ENCODE measurements at places on chromosomes 3 and 15.

GRCh38 chr3:43766672-43767465, 76.1 kb downstream of the ABHD5 start:
- DNase-seq, result no peak

- DNase-seq, result no peak
These were observed 170.5 kb downstream of the PYDC2 start for GRCh38 chr3:191631496-191631895.

DNA sequence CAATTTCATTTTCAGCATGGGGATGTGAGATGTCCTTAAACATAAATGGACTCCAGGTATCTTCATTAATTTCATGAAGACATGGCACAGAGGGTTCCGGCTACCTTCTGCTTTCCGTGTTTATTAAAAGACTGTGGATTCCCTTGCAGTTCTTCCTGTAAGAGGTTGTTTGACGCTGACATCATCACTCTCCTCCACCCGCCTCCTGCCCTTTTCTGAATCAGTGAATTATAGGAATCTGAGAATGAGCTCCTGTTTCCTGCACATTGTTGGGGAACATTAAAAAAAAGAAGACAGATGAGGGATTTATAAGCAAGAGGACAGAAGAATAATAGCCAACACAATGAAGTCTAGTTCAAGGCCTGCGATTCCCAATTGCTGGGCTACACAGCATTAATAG, 191.3 kb downstream of the LPP start:
- no peak for DNase-seq

DNA sequence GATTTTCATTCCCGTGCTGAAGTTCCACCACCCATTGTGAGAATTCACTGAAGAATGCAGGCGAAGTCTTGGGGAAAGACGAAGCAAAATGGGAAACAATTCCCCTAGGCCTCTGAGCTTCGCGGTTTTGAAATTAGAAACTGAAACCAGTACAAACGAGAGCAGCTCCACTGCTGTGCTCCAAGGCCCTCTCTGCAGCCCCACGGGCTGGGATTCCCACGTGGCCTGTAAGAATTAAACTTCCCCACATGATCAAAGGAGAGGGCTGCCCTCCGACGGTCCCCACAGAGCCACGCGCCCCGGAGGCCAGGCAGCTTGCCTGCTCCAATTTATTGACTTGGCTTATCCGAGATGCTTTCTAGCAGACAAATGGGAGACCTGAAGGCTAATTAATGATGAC, 144.0 kb downstream of the GREM1 start:
- DNase-seq, result no peak

DNA sequence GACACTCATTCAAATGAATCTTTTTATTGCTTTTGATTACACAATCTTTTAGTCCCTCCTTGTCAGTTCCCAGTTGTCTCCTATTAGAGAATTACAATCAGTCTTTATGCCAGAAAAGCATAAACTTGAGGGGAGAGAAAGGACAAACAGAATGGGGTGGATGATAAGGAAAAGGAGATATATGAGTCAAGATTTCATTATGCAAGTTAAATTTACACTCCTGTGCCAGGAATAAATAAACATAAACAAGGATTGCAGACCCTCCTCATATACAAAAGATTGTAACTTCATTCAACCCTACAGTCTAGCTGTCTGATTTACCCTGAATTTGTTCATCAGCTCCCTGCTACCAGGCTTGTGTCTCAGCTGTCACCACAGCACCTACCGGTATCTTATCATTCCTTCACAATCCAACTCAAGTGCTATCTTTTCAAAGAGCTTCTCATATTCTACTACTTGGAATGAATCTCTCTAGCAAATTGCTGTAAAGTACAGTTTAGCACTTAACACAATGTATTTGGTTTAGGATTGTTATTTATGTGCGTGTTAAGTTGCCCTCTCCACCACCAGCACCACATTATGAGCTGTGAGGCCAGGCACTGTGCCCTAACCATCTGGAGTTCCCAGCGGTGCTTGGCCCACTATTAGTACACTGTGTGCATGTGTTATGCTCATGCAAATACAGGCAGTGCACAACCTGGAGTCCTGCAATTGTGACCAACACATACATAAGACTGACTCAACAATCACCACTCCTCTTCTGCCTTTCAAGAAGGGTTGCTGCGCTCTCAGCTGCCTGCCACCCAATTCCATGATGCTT, 504.1 kb downstream of the TBL1XR1 start:
- DNase-seq, result no peak

DNA sequence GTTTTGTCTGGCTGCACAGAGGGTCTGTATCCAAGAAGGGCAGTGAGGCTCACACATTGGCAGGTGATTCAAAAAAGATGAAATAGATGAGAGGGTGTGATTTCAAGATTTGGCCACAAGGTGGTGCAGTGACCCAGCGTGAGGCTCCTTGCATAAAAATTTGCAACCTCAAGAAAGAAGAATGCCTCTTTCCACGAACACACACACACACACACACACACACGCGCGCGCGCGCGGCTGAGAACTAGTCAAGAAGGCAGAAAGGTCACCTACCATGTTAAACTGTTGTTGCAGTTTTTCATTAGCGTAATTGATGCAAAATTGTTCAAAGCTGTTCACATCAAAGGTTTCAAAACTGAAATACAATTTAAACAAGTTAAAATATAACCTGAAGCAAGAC, 39.2 kb downstream of the MYO5C start:
- no peak for DNase-seq

DNA sequence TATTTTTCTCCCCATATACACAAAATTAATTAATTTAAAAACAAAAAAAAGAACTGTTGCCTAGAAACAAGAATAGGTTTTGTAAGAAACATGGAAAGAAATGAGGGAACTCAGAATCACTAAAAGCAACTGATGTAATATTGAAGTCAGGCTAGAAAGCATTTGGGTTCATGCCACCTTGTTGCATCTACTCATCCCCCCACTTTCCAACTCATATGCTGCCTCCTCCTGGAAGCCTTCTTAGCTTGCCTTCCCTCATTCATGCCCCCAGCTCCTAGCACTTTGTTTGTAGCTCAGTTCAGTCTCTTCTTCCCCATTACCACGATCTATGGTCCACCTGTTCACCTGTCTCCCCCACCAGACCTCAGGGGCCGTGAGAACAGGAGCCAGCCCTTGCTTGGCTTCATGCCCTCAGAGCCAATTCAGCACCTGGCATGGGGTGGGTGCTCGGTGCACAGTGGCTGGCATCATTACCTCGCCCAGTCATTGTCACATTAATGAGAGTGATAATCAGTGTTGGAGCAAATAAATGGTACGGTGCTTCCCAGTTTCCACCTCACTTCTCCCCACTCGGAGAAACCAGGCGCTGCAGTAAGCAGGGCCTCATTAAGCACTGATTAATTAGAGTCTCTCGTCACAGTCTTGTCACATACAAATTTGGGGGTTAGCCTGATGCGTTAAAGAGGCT, 62.4 kb upstream of the SLC6A1 start:
- DNase-seq, result no peak

- no peak for DNase-seq
These were observed at the start of the genes CHDH and IL17RB for GRCh38 chr3:53846134-53846850. Gene CHDH, minus strand, starts transcription at chr3:53846419. Its CDS starts 22,411 bp downstream, at chr3:53824008. Gene IL17RB, plus strand, starts transcription at chr3:53846568. Its CDS starts 21 bp downstream, at chr3:53846589.

DNA sequence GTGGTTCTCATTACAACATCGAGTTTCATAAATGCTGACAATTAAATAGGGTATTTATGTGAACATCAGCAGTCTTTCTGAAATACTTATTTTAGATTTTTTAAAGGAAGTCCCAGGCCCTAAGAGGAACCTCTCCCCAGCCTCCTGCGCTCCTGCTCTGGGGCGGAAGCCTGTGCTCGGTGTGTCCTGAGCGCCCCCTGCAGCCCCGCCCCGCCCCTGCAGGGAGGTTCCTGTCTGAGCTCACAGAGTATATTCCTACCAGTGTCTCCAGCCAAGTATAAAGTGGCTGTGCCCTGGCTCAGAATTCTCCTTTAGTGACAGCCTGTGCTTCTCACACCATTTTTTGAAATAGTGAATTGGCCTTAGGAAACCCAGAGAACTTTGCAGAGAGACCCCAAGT, 567.9 kb downstream of the GOLGA6L6 start:
- no peak for DNase-seq

- DNase-seq, result no peak
These were observed 107.0 kb upstream of the ATP11B start for GRCh38 chr3:182686033-182686886.

- DNase-seq, result no peak
These were observed 795 bp upstream of the TCF12 start for GRCh38 chr15:56917652-56918045.

DNA sequence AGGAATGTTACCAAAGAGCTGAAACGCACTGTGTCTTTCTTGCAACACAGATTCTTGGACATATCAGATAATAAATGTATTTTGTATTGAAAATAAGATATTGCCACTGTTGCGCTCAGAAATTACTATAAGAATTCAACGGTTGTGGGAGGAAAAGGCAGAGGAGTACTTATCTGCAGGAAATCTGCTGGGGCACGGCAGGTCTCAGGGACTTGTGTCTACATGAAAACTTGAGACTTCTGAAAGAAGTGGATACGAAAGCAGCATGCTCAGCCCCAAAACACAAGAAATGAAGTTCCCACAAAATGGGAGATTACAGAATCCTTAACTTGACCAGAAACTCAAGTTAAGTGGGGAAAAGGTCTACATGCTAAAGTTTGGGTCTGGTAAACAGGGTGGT, 86.5 kb downstream of the IGSF11 start:
- no peak for DNase-seq

- DNase-seq, result no peak
These were observed 290.5 kb downstream of the RPLP1 start for GRCh38 chr15:69743091-69743490.

GRCh38 chr3:57464011-57464410, 80.1 kb downstream of the DNAH12 start:
- DNase-seq, result no peak

- no peak for DNase-seq
These were observed 26.3 kb downstream of the DZIP1L start for GRCh38 chr3:138089091-138089490.

GRCh38 chr3:158845765-158846350, 44.0 kb downstream of the MFSD1 start:
- DNase-seq, result no peak

DNA sequence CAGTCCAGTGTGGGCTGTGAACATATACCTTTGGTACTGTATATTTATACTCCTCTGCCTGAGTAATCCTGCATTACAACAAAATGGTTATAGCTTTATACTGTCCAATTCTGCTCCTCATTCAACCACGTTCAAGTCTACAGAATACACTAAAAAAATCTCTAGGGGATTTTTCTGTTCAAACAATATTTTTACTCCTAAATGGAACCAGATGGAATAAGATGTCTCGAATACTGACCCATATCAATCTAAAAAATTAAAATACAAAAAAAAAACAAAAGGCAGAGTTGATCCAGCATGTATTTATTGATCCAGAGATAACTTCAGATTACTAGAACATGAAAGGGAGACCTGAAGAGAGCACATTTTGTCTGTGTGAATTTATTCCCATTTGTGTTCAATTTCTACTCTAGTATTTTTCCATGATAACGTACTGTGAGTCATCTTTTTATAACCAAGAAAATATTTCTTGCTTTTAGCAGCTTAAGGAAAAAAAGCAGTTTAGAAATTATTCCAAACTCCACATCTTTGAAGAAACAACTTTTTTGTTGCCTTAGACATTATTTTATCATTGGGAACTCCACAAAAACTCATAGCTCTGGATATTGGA, 910.7 kb downstream of the TBL1XR1 start:
- DNase-seq, result no peak

DNA sequence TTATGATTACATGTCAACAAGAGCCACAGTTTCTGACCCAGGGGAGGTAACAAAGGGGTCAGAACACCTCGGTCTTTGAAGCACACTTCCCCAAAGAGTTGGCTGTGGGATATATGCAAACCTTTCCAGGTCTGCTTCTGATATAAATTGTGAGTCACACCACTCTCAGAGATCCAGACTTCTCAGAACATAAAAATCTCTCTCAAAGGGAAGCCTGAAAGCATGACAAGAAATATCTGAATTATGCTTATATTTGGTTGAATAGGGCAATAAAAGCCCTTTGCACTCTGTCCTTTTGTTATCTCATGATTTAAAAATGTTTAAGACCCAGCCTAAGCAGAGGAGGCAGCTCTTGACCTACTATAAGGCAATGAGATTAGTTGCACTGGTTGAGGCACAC, 56.8 kb downstream of the MYH15 start:
- no peak for DNase-seq

- DNase-seq, result no peak
These were observed 49.5 kb downstream of the OCA2 start for GRCh38 chr15:28049581-28049980.

DNA sequence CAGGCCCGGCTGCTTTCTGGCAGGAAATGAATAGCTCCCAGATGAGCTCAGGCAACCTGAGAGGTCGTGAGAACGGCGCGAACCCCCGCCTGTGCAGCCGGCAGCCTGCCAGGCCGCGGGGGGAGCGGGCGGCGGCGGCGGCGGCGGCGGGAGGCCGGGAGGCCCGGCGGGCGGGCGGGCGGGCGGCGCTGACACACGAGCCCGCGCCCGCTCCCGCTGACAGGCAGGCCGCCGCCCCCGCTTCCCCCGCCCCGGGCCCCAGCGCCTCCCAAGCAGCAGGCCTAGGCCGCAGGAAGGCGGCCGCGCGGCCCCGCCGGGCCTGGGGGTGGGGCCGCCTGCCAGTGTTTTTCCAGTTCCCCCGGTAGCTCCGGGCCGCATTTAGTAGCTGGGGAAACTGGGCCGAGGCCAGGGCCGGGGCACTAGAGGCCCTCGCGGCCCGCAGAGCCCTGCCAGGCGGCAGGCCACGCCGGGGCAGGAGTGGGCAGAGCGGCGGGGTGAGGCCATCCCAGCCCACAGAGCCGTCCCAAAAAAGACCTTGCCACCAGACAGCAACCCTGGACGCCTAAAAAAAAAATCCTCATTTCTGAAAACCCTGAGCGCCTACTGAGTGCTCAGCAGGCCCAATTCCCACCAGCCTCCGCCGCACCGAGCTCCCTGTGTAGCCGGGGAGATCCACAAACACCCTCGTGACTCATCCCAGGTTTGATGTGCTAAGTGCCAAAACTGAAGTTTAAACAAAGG, 5.6 kb downstream of the HES1 start:
- DNase-seq, result peak; percentile 54

DNA sequence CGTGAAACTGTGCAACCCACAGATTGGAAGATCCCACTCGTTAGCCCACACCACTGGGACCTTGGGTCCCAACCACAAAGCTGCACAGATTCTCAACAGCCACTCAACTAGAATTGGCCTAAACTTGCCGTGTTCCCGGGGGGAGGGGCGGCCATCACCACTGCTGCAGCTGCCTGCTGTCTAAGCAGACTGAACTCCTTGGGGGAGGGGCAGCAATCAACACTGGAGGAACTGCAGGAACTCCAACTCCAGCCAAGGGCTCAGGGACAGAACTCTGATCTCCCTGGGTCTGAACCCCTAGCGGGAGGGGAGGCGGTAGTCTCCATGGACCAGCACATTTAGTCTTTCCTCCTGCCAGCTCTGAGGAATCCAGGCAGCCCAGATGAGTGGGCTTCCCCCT, 205.9 kb downstream of the RSL24D1 start:
- DNase-seq, result no peak

GRCh38 chr3:184656829-184657681, 54.8 kb downstream of the MAGEF1 start:
- no peak for DNase-seq

- DNase-seq, result no peak
These were observed 48.2 kb upstream of the IGF1R start for GRCh38 chr15:98599909-98600691.

GRCh38 chr3:9088441-9089353, 125.4 kb upstream of the RAD18 start:
- no peak for DNase-seq

Data from NCI-H1417 treated with DMSO at 0.1 percent for 48 hours (cell line).